ENCODE measurements at places on chromosomes 12 and 14.

- no peak for DNase-seq
Observed at GRCh38 chr12:45216230-45216982, 511 bp downstream of the ANO6 start.

- no peak for DNase-seq
Observed at GRCh38 chr14:68564826-68565759, 227.8 kb downstream of the ZFP36L1 start.

GRCh38 chr14:74577247-74577947, 34.6 kb downstream of the LTBP2 start:
- no peak for DNase-seq

DNA sequence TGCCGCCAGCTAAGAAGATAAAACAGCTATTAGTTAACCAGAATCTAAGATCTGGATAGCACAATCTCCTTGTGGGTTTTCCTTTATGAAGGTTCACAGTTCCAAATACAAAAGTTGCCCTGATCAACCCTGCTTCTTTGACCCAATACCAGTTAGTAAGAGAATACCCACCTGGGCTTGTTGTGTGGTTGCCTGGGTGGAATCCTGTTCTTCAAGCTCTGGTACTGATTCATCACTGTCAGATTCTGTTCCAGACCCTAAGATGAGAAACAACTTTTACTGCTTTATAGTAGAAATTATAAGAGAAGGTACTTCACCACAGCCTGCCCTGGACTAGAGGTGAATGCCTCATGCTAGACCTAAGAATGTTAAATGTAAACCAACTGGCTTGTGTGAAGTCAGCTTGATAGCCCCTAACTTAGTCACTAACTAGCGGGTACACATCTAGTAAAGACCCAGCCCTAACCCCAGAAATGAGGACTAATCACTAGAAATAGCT, 10.6 kb downstream of the NACA start:
- no peak for DNase-seq

GRCh38 chr12:19967001-19967400, 401.3 kb upstream of the PDE3A start:
- DNase-seq, result no peak

GRCh38 chr12:82867762-82868500, 181.2 kb downstream of the TMTC2 start:
- DNase-seq, result no peak

GRCh38 chr14:57748279-57748678, 117.6 kb downstream of the SLC35F4 start:
- no peak for DNase-seq

- DNase-seq, result no peak
Observed at GRCh38 chr12:88946372-88946997, 366.2 kb upstream of the KITLG start.

GRCh38 chr12:28824849-28825248, 324.2 kb upstream of the FAR2 start:
- no peak for DNase-seq

- DNase-seq, result no peak
Observed at GRCh38 chr14:46279327-46279726, 372.3 kb downstream of the RPL10L start.

DNA sequence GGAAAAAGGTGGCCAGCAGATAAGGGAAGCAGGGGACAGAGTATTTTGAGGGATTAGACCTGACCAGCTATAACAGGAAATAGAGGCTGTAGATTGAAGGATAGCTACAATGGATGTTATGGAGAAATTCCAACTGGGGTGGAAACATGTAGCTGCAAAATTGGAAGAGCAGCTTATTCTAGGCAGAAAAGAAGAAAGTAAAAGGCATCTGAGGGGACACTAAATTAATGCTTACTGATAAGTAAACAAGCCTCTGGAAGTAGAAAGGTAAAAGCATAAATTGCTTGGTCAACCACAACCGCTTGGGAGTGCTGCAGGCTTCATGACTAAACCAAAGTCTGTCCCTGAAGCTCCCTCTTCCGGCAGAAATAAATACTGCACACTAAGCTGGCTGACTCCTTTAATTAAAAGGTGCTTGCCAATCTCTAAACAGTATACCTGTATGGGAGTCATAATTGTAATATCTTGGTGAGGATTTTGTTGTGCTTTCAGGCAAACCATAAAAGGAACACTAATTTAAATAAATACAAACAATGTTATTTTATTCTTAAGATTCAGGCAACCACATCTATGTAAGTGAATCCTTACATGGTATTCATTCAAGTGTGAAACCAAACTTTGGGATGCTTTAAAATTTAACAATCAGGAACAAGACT, 7.7 kb downstream of the UBC start:
- DNase-seq, result peak; percentile 85

GRCh38 chr12:132263061-132263360, 66.4 kb downstream of the GALNT9 start:
- no peak for DNase-seq

GRCh38 chr12:71938728-71939385, at the start of gene TPH2:
TPH2 (plus strand) TSS chr12:71938845; CDS start chr12:71938987, 142 bp downstream.
- DNase-seq, result peak; percentile 9

DNA sequence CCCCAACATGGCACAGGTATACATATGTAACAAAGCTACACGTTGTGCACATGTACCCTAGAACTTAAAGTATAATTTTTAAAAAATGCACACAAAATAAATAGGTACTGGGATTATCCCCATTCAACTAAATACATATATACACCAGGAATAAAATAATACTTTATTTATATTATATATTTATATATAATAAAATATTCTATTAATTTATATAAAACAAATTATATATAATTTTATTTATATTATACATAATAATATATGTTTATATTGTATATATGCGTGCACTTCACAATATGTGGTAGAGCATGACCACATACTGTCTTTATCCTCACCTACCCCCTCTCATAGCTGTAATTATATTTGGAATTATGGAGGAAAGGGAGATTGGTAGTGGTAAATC, 119.1 kb upstream of the TMEM260 start:
- no peak for DNase-seq

DNA sequence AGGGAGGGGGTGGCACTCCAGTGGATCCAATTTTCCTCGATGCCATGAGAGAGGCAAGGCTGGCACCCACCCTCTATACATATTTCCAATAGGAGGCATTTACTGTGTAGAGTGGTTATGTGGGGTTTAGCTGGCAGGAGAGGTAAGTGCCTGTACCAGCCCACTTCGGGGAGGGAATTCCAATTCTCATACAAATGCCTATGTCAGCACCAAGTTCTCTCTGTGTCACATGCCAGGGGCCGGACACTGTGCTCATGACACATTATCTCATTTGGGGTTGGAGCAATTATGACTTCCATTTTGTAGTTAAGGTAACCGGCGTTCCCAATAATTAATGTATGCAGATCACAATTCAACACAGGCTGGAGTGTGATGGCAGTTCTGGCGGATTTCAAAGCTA, 284.3 kb downstream of the KSR2 start:
- DNase-seq, result no peak

- DNase-seq, result peak; percentile 97
Observed at GRCh38 chr12:95217377-95218149, at the start of the genes FGD6 and VEZT. FGD6 (minus strand) TSS chr12:95217467; CDS start chr12:95217240, 227 bp downstream. VEZT (plus strand) TSS chr12:95217807; CDS start chr12:95217851, 44 bp downstream.

DNA sequence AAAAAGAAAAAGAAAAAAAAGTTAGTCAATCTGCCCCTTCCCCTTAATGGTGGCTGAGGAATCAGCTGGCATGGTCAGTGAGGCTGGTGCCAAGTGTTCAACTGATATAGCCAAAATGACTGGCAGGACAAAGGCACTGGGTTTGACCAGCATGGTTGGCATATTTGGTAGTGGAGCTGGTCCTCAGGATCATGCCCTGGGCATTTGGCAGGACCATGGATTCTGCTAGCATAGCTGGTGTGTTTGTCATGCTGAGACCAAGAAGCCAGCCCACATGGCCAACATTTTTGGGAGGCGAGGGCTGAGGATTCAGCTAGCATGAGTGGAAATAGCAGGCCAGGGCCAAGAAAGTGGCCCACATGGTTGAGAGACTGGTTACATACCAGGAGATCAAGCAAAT, 136.5 kb downstream of the FBXL14 start:
- no peak for DNase-seq

- DNase-seq, result no peak
Observed at GRCh38 chr12:13365748-13366366, 169.3 kb downstream of the EMP1 start.

DNA sequence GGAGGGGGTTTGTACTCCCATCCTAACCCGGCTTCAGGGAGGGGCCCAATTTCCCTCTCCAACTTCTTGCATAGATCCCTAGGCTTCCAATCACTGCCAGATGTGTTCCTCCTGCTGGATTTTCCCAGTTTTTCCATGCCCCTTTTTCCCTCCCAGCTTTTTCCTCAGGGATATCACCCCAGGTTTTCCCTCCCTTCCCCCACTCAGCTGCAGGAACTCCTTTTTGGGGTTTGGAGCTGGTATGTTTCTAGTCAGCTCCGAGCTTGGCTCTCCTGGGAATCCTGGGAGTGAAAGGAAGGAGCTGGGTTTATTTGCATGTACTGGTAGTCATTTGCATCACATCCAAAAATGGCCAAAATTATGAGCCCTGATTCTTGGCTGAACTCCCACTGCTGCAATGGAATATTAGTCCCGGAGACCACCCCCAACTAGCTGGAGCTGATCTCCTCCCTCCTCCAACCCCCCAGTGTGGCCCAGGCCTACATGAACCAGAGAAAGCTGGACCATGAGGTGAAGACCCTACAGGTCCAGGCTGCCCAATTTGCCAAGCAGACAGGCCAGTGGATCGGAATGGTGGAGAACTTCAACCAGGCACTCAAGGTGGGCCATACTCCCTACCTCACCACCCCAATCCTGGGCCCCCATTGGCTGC, 1.4 kb upstream of the RDH5 start:
- DNase-seq, result no peak

DNA sequence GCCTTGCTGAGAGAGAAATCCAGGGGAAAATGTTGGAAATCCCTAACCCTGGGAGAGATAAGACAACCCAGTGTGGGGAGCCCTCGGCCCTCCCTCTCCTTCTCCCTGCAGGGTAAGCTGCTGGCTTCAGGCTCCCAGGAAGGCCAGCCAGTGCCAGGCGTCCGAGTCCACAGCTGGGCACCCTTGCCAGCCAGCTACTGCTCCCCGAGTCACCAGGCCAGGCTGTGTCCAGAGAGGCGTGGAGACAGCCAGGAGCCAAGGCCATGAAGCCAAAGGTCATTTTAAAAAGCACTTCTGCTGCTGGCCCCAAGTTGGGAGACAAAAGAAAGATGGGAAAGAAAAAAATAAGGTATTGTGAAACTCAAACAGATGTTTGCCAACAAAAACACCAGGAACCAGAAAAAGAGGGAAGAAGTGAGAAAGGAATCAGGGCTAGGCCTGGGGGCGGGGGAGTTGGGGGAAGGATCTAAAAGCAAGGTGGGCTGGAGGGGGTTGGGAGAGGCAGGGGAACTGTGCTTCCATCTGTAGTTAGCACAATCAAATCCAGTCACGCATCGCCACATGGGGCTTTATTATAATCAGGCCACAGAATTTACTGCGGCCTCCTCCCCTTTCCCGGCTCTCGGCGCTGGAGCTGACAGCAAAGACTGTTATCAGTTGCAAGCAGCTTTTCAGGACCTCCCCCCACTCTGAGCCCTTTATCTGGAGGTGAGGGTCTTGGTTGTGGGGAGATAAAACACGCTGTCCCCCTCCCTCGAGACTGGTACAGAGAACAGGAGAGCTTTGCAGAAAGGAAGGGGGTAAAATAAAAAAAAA, 33.5 kb downstream of the RBM19 start:
- no peak for DNase-seq

DNA sequence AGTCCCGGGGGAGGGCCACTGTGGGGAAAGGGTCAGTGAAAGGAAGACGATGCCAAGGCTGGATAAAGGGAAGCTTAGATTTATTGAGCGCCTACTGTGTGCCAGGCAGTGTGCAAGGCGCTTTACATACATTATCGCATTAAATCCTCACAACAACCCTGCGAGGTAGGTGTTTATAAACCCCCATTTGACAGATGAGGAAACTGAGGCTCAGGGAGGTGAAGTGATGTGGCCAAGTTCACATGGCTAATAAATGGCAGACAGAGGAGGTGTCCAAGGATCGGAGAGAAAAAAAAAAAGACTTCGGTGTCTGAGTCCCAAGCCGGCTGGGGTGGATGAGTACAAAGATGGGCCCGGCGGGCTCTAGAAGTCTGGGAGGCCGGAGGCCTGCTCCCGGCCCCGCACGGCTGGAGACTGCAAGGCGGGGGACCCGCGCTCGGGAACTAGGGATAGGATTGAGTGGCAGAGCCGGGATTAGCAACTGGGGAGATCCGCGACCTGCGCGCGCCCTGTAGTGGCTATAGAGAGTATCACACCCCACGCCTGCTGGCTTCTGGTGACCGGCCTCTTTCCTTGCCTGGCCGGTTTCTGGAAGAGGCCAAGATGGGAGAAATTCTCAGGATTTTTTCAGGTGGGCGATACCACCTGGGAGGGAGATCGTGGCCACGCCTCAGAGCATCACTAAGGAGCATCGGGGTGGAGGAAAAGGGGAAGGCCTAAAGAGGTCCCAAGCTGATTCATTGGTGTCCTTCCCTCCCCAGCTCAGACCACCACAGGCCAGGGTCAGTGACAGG, 3.9 kb downstream of the DDN start:
- peak; percentile 32 for DNase-seq

DNA sequence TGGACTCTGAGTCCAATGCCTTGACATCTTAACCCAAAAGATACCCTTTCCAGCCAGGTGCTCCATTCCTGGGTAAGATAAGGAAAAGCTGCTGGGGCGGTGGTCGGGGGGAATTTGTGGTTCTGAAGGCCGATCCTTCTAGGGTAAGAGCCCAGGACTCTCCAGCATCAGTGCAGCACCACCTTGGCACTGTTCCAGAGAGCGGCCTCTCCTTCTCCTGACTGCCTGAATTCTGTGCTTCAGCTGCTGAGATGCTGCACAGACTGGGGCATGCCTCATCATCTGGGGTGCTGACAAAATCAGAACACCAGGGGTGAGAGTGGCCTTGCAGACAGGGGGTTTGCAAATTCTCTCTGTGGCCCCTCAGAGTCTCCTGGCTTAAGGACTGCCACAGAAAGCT, 87.5 kb downstream of the SPTB start:
- no peak for DNase-seq

DNA sequence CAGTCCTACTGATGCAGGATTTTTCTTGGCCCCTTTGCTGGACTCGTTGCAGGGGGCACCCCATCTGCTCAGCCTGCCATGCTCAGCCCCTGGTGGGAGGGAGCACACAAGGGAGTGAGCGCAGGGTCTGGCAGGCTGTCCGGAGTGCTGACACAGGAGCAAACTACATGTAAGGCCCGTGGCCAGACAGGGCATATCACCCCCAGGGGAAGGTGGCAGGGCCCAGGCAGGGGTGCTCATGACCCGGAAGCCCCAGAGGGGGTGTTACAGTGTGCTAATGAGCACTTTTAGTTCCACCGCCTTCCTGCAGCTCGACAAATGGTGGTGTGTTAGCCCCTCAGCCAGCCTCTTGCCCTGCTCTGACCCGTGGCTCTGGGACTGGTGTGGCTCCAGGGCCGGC, 645.6 kb upstream of the TMEM132C start:
- DNase-seq, result no peak

GRCh38 chr12:23356440-23356839, 593.0 kb downstream of the SOX5 start:
- DNase-seq, result no peak

- DNase-seq, result no peak
Observed at GRCh38 chr12:92272061-92272964, 126.7 kb upstream of the BTG1 start.

DNA sequence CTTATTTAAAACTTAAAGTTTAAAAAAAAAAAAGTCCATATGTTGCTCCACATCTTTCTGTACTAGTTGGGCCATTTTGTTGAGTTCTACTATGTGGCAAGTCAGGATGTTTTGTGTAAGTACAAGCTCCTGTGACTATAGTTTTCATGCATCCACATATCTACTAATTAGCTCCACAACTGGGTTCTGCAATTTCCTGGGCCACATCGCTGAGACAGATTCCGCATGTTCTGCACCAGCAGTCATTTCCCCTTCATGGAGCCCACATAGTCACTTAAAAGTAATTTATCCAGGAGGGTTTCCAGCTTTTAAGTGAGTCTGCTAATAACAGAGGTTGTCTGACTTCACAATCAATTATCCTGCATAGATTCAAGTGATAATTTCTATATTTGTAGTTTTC, 461.4 kb downstream of the ZFP36L1 start:
- no peak for DNase-seq
